ENCODE measurements at places on chromosomes 7 and 10.
A peak's percentile ranks its signal among the peaks of the same experiment; 100 is the strongest.

- no peak for DNase-seq
These were observed 7.7 kb downstream of the PNLIP start for GRCh38 chr10:116553378-116553980.

- no peak for DNase-seq
These were observed 502.2 kb upstream of the PHF14 start for GRCh38 chr7:10471280-10472058.

GRCh38 chr7:29996321-29996720, 6.7 kb upstream of the SCRN1 start:
- no peak for DNase-seq

DNA sequence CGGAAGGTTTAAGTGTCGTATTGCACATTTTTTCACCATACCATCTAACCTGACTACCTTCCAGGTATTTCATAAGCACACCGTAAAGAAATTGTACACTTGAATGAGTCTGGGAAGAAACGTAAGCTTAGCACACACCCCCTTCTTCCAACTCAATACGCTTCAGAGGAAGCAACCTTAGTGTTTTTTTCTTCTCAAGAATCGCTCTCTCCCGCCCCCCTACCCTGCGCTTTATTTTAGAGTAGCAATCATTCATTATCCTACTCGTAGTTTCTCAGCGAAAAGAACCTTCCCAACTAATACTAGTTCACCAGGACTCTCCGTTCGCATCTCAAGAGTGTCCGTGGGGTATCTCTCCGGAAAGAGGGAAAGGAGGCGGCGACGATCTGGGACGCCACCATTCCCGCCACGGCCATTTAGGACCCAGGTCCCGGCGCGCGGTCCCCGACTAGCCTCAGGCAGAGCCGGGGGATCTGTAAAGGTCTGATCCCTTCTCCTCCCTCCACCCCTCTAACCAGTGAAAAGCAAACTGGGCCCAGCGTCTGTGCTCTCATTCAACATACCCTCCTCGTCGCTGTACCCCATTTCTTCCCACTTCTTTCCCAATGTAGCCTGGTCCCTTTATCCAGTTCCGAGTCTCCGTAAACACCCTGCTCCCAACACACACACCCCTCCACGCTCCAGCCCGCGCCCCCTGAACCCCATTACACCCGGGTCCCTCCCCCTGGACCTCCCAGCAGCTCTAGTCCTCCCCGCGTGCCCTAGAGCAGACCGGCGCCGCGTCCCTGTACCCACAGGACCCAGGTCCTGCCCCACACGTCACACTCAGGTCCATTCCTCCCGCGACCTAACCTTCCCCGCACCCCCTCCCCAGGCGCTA, 16.0 kb downstream of the MYOZ1 start:
- peak; percentile 80 for DNase-seq

- peak; percentile 45 for DNase-seq
These were observed 143.3 kb upstream of the PPP2R2D start for GRCh38 chr10:131757285-131758058.

DNA sequence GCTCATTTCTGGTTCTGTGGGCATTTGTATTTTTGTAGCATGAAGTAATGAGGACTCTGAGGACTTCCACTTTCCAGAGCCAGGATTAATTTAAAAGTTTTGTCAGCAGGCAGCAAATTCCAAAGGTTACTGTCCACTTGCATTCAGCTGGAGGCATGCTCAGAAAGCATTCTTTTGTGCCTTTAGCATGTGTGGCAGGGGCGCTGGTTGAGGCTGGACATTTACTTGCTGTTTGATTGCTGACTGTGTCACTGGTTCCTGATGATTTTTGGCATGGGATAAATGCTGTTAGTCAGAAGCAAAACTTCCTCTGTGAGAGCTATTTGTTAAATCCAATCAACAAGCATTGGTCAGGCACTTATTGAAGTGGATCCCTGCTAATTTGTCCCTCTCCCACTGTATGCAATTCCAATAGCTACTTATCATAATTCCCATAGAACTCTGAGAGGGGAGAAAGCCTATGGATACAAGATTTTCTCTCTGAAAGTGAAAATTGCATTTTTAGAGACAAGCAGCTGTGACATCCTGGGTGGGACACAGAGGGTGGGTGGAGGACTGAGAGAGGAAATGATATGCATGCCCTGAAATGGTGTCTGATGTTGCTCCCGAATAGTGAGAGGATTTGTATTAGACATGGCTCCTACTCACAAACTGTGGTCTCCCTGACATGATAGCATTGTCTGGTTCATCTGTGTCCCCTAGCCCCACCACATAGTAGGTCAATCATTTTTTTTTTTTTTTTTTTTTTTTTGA, 161.2 kb upstream of the WDR11 start:
- DNase-seq: no peak

DNA sequence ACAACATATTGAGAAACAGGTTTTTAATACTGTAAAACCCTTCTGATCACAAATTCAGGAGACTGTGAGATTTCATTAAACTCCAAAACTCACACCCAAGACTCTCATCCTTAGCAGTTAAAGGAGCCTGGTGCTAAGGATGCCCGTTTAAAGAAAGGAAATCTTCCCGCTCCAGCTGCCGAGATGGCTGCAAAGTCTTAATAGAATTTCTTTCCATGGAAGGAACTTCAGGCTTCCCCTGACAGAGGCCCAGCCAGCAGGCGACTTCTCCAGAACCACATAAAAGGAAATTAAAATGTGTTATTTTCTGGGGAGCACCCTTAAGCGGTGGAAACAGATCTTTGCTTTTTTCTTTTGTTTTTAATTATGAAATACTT, 104.7 kb upstream of the CHST15 start:
- no peak for DNase-seq

- no peak for DNase-seq
These were observed 630.6 kb downstream of the KCNMA1 start for GRCh38 chr10:77006836-77007511.

DNA sequence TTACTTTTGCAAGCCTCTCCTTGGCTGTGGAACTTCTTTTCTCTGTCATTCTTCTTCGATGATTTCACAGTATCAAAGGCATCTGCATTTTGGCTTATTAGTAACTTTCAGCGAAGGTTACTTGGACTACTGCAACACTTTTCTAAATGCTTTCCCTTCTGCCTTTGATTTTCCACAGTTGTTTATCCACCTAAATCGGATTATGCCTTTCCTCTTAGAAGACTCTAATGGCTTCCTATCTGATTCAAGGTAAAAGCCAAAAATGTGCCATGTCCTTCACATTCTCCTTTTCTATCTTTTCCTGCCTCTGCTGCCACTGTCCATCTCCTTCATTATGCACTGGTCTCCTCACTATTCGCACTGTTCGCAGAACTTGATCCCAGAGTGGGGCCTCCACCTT, 1606.3 kb upstream of the LRRTM3 start:
- no peak for DNase-seq

DNA sequence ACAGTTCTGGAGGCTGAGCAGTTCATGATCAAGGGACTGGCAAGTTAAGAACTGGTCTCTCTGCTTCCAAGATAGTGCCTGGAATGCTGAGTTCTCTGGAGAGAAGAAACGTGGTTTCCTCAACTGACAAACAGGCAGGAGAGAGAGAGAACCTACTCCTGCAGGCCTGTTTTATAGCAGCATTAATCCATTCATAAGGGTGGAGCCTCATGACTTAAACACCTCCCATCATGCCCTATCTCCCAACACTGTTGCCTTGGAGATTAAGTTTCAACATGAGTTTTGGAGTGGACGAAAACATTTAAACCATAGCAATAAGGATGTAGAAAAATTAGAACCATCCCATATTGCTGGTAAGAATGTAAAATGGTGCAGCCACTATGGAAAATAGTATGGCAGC, 32.3 kb upstream of the IMMP2L start:
- DNase-seq: no peak

- no peak for DNase-seq
These were observed 102.7 kb downstream of the ZWINT start for GRCh38 chr10:56258378-56258777.

DNA sequence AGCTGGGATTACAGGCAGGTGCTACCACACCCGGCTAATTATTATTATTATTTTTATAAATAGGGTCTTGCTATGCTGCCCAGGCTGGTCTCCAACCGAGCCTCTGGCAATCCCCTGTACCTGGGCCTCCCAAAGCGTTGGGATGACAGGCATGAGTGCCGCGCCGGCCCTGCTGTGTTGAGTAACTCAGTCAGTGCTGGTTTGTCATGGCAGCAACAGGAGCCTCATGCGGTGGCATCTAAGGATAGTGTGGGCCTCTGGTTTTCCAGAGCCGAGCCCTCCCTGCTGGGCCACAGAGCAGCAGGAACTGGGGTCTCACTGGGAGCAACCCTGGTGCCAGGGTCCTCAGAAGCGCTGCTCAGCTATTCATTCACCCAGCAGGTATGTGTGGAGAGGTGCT, 244.7 kb downstream of the ELFN1 start:
- no peak for DNase-seq

- no peak for DNase-seq
These were observed 214.9 kb downstream of the CREB5 start for GRCh38 chr7:28627263-28627653.

- DNase-seq: no peak
These were observed 48.9 kb upstream of the PAX2 start for GRCh38 chr10:100696477-100696901.

DNA sequence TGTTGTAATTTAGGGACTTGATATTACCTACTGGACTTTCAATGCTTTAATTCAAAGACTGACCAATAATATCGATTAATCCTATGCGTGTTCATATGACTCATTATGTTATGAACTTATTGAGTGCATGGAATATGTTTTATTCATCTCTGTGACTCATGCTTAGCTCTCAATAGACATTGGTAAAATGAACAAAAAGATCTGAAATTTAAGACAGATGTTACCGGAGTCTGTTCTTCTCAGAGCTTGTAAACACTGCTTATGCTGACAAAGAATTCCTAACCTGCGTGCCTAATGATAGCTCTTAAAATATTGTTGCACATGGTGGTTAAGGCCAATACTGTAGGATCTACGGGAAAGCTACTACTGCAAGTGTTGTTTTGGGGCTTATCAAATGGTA, 131.5 kb upstream of the ACBD5 start:
- no peak for DNase-seq

GRCh38 chr7:80807166-80807900, 111.5 kb downstream of the SEMA3C start:
- DNase-seq: no peak

DNA sequence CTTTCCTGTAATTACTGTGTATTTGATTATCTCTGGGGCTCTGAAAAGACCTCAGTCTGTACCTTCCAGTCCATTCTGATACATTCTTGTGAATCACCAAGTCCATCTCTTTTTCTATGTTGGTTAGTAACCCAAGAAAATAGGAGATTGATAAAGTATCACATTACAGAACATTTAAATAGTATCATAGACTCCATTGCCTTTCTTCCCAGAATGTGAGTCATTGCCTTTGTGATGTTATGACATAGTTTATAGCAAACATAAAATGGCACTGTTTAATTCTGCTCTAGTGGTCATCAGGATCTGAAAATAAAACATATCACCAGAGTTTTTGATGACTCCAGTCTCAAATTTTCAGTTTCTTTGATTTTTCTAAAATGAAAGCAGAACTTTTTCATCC, 78.4 kb downstream of the NRG3 start:
- DNase-seq: no peak

GRCh38 chr7:158803367-158803969, 25.8 kb downstream of the ESYT2 start:
- no peak for DNase-seq

GRCh38 chr7:156497776-156498509, 142.6 kb upstream of the RNF32 start:
- no peak for DNase-seq

DNA sequence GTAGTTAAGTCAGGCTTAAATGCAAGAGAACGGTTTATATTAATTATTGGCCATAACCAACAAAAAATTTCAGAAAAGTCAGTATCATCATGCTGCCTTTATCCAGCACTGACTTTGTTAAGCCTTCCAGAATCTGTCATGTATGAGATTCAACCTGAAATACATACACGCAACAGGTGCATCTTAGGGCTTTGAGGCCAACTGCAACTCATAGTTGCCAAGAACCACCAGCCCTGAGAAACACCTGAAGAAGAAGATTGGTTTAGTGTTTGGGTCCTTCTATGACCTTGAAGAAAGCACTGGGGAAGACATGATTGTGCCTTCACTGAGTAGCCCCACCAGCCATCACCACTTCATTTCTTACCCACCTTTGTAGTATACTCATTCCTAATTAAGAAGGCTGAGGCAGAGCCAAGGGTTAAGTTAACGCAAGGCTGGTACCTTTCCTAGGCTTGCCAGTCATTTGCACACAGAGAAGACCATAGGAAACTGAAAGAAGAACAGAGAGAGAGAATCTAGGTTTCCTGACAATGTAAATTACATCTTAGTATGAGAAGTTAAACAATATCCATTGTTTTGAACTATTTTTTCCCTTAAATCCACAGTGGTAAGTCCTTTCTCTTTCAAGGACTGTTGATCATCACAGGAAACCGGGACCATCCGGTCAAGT, 200.1 kb upstream of the PRKCQ start:
- DNase-seq: no peak

- no peak for DNase-seq
These were observed 188.7 kb upstream of the PPP1R3A start for GRCh38 chr7:114107522-114107921.

- no peak for DNase-seq
These were observed 99.6 kb downstream of the GRK5 start for GRCh38 chr10:119306986-119307392.

GRCh38 chr7:134910968-134911367, 75.3 kb upstream of the AGBL3 start:
- no peak for DNase-seq

- no peak for DNase-seq
These were observed 6.9 kb downstream of the HNRNPA2B1 start for GRCh38 chr7:26193432-26194207.

DNA sequence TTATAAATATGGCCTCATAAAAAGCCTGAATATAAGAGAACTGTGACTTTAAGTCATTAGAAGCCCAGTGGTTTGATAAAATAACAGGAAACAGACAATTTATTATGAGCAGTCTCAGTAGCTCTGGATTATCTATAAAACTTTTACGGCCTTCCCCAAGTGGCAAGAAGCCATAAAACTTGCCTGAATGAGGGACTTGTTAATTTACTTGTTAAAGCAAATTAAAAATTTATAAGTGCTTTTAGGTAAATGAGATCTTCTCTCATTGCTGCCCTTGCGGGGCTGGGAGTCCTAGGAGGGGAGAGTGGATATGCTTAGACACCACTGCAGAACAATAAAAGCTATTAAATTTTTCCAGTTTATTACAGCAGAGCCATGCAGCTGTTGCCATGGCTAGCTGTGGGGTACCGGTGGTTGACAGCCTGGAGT, 499.9 kb downstream of the AUTS2 start:
- DNase-seq: peak; percentile 55

DNA sequence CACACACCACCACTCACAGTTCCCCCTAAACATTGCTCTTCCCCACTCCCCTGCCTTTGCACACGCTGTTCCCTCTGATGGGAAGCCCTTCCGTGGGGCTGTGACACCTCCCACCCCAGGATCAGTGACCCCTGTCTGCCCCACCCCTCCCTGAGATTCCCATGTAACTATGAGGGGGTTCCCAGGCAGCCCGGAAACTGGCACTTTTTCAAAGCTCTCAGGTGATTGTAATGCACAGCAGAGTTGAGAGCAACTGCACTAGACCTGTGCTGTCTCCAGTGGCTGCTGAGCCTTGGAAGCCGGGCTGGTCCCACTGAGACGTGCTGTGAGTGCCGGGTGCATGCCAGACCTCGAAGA, 29.8 kb downstream of the GPRIN2 start:
- no peak for DNase-seq

- no peak for DNase-seq
These were observed 70.5 kb downstream of the ZNF503 start for GRCh38 chr10:75331081-75331480.
